ENCODE measurements at places on chromosomes 4 and X.
A peak's percentile ranks its signal among the peaks of the same experiment; 100 is the strongest.

DNA sequence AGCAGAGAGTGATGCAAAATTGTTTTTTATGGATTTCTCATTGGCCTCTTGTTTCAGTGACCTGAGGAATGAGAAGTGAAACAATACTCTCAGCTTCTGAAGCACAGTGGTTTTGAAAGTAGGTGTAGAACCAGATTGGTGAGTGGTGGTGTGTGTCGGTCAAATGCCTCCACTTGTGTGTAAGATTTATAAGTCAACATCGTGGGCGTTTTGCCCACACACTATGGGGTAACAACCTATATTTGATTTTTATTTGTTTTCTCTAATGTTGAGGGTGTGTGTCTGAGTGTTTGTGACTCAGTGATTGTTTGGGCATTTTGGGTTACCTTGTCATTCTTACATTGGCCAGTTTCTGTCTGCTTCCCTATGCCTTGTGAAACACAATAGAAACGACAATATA, 23.3 kb downstream of the ADGRL3 start:
- no peak for DNase-seq

- DNase-seq = no peak
Observed at GRCh38 chrX:3371163-3371562, 24.7 kb upstream of the MXRA5 start.

DNA sequence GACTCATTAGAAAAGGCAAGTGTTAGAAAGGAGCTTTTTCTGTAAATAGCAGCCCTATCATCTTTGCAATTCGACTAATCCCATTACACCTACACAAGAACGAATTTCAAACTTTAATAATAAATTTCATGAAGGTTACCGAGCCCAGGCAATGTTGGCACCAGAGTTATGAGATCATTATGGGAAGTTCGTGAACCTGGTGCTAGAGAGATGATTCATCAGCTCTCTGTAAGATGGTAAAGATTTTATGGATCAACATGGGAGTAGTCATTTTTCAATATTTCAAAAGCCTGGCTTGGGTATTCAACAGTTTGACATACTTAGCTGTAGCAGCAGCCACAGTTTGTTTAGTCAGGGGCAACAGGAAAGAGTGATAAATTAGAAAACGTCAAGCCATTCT, 35.8 kb downstream of the AMELX start:
- DNase-seq = no peak

DNA sequence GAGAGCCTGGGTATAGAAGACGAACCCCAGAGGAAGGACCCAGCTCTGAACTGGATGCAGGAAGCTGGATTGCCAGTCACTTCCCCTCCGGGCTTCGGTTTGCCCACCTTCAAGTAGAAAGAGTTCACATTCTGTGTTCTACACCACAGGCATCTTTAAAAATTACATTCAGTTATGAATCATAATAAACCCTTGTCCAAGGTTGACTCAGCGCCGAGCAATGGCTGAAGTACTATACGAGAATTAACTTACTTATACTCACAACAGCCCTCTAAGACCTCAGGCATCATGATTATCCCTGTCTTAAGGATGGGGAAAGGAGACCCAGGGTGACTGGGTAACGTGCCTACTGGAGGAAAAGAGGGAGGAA, 72.5 kb downstream of the EVC2 start:
- no peak for DNase-seq

GRCh38 chr4:4185528-4185927, 41.2 kb downstream of the OTOP1 start:
- no peak for DNase-seq

- peak; percentile 3 for DNase-seq
Observed at GRCh38 chrX:140525448-140525847, 20.6 kb upstream of the SOX3 start.
